Choroid plexus epithelial cell (primary cell): ENCODE measurements at places on chromosomes 7 and 10.
A peak's percentile ranks its signal among the peaks of the same experiment; 100 is the strongest.

GRCh38 chr7:27750316-27750715 is 10.4 kb downstream of the TAX1BP1 start:
- DNase-seq = no peak

GRCh38 chr7:17054206-17054605 is 172.4 kb upstream of the AGR3 start:
- no peak for DNase-seq

GRCh38 chr7:22121702-22122474 is 176.2 kb upstream of the CDCA7L start:
- DNase-seq = peak; percentile 65

- no peak for DNase-seq
Measured at GRCh38 chr7:74290553-74290950, 1.3 kb downstream of the CLIP2 start.

- DNase-seq = peak; percentile 22
Measured at GRCh38 chr10:10663622-10664021, 354.1 kb upstream of the CELF2 start.

DNA sequence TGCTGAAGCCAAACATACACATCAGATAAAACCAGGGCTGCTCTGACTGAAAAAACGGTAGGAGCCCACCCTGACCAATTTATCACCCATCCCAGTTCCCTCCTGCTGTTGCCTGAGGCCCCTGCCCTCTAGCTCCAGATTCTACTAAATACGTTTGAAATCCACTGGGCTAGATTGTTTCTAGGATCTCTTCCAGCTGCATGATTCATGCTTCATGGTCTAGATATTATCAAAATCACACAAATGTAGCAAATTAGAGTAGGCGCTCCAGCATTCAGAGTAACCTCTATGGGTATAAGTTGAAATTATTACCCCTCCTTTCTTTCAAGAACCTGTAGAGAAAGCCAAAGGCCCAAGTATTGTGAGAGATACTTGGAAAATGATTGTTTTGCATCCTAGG is 151.2 kb upstream of the FAM13C start:
- DNase-seq = no peak
